Activated CD4-positive, alpha-beta T cell treated with anti-CD3 and anti-CD28 coated beads, Interleukin-2, amount 50 U/mL, for 48 hours (primary cell): ENCODE measurements at places on chromosomes 2 and 18.

DNA sequence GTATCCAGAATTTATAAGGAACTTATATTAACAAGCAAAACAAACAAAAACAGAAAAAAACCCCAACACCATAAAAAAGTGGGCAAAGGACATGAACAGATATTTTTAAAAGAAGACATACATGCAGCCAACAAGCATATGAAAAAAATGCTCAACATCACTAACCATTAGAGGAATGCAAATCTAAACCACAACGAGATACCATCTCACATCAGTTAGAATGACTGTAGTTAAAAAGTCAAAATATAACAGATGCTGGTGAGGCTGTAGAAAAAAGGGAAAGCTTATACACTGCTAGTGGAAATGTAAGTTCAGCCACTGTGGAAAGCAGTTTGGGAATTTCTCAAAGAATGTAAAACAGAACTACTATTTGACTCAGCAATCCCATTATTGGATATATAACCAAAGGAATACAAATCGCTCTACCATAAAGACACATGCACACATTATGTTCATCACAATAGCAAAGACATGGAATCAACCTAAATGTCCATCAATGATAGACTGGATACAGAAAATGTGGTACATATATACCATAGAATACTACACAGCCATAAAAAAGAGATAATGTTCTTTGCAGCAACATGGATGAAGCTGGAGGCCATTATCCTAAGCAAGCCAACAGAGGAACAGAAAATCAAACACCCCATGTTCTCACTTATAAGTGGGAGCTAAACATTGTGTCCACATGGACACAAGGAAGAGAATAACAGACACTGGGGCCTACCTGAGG, 25.3 kb downstream of the PREPL start:
- DNase-seq = no peak

DNA sequence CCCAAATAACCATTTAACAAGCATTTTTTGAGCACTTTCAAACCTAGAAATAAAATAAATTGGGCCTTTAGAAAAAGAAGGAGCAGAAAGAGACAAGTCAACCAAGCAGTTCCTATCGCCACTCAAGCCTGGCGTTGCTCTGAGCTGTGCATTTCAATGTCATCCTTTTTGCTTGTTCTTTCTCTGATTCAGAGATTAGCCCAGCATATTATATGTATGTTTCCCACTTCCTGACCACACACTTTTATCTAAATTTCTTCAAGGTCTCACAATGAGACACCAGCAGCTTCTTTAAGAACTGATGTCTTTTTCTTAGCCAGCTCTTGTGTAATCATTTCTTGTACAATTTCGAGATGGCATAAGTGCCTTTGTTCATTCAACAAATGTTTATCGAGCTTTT, 344.5 kb upstream of the ID2 start:
- peak; percentile 23 for DNase-seq

DNA sequence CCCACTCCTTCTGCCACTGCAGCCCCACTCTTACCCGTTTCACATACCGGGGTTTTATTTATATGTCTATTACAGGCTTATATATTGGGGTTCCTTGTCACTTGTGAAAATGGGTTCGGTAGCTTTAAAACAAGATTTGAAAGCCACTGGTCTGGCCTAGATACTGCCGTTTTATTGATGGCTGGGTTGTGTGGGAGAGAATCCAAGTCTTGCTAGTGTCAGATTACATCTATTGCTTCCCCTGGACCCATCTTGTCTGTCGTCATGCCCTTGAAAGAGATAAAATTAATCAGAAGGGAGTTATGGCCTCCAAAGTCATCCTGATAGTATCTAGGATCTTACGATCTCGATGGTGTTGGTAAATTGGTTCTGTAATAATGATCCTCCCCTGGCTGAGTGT, 79.4 kb downstream of the EIPR1 start:
- no peak for DNase-seq

- DNase-seq = no peak
These were observed 157.0 kb upstream of the ACAA2 start for GRCh38 chr18:49970319-49970718.

GRCh38 chr2:71905205-71905604, 242.5 kb downstream of the CYP26B1 start:
- no peak for DNase-seq

DNA sequence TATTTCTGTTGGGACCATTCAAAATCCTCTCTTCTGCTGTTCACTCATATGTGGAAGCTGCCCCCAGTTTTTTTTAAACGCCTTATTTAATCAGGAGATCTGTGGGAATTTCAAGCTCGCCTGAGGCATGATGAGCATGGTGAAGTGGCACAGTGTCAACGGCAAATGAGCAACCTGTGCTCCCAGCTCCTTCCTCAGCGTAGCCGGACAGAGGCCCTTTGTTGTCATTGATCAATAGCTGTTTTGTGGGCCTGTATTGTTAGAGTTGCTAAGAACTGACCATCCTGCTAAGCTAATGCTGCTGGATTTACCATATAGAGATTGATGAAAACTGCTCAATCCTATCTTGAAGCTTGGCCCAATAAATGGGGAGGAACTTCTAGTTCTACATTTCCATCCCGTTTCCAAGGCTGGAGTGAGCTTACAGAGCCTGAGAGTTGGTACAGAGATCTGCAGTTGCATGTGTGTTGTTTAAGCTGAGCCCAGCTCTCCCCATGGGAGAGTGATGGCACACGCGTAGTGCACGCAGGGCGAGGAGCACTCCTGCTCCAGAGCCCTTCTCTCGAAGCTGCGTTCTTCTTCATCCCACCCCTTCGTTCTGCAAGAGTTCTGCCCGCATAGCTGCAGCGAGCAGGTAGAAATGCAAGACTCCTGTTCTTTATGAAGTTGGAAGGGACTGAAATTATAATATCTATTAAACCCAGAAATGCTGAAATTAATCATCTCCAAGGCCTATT, 108.8 kb downstream of the RTN4 start:
- DNase-seq = no peak

DNA sequence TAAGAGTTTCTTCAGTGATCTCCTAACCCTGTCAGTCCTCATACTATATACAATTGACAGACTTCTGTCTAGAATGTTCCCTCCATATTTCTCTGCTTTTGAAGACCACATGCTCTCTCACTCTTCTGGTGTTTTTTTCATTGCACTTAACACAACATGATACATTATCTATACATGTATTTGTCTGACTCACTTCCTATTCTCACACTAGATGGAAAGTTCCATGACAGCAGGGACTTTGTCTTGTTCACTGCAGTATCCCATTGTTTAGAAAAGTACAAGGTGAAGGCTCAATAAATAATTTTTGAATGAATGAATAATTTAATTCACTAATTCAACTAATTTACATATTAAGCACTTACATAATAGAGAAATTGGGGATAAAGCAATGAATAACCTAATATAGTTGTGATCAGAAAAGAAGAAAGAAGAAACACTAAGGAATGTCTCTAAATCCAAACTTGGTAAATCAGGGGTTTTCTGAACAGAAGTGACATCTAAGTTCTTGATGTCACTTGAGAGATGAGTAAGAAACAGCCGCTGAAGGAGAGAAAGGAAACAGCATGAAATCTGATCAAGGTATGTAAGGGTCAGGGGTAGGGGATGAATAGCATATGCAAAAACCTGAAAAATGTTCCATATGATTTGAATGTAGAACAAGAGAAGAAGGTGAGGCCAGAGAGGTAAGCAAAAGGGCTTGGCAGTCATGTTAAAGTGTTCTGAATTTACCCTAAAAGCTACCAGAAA, 42.4 kb downstream of the MBD2 start:
- DNase-seq = no peak

GRCh38 chr18:48544661-48545415, 6.0 kb downstream of the CTIF start:
- no peak for DNase-seq

- DNase-seq = no peak
These were observed 65.7 kb downstream of the SPRED2 start for GRCh38 chr2:65366595-65367125.

- DNase-seq = no peak
These were observed 37.8 kb downstream of the FAM168B start for GRCh38 chr2:131055169-131056065.

DNA sequence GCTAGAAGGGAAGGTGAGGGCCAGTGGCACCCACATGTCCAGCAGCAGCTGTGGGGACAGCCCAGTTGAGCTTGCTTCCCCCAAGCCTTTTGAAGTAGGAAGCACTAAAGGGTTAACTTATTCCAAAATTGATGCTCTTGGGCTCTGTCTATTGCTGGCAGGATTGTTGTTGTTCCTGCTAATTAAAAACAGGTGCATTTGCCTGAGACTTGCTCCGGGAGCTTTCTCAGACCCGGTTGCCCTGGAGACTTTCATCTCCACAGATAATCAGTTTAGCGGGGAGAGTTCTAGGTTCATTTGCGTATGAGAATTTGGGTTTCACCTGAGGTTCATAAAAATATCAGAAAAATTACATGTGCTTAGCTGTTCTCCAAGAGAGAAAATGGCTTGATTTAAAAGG, 277.3 kb downstream of the LRATD1 start:
- DNase-seq = no peak

DNA sequence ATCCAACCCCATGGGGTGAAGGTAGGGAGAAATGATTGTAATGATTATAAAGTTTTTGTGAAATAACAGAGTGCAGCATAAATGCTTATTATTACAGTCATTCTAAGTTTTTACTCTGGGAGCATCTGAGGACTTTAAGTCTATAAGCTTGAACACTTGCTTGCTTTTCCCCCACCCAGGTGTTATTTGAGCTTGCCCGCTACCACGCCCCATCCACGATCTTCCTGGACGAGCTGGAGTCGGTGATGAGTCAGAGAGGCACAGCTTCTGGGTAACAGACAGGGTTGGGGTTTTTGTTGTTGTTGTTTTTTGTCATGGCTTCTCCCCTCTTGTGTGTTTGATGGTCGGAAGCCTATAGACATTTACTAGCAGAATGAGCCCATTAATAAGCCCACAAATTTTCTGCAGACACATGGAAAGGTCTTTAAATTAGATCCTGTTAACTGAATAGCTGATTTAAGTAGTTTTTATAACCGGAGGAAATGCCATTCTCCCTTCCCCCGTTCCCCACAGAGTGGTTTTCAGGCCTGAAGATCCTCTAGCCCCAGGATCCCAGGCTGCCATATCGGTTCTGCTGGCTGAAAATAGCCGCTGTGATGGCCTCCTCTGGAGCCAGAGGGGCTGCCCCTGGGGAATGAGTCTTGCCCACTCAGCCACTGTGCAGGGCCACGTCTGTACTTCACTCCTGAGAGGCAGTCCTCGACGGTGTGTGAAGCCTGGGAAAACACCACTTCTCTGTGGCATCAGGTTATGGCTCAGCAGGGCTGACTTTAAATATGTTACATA, 39.9 kb upstream of the ELOA2 start:
- DNase-seq = no peak

DNA sequence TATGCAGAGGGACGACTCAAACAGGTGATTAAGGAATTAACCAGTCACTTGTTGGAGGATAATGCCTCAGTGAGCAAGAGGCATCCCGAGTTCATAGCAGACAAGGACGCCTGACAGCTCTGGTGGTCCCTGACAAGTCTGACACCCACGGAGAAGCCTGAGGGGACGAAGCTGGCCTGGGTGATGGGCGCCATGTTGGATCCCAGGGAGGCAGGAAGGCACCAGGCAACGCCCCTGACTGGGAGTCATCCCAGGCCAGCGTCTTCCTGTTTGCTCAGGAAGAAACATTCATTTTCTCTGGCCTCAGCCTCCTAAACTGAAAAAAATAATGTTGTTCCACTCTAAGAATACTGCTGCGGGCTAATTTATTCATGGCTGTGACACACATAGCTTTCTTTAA, 92.1 kb upstream of the ATP8B1 start:
- no peak for DNase-seq

- no peak for DNase-seq
These were observed 774.9 kb downstream of the RNF144A start for GRCh38 chr2:7691961-7692656.

DNA sequence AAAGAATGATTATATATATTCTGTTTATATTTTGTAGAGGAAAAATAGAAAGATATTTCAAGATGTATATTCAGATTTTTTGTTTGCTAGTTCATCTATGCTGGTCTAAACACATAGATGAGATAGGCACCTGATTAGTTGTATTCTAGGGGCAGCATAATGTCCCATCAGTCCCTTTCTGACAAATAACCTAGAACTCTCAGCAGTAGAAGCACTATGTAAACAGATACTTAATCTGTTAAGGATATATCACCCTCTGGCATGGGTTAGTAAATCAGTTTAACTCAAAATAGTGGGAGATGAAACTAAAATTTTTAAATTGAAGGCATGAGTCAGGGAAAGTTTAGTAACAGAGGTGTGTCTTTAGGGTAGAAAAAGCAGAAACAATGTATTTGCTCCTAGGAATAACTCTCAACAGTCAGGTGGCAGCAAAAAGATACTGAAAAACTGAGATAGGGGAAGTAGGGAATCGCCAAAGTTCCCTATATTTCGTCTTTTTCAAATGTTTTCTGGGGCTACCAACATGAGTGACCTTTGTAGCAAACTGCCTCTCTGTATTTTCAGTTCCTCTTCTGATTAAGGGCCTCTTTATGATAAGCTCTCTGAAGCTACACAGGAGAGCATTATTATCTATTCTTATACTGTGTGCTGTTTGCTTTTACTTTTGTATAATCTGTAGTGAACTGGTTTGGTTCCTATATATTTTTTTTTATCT, 5.7 kb downstream of the PPP1R1C start:
- no peak for DNase-seq

DNA sequence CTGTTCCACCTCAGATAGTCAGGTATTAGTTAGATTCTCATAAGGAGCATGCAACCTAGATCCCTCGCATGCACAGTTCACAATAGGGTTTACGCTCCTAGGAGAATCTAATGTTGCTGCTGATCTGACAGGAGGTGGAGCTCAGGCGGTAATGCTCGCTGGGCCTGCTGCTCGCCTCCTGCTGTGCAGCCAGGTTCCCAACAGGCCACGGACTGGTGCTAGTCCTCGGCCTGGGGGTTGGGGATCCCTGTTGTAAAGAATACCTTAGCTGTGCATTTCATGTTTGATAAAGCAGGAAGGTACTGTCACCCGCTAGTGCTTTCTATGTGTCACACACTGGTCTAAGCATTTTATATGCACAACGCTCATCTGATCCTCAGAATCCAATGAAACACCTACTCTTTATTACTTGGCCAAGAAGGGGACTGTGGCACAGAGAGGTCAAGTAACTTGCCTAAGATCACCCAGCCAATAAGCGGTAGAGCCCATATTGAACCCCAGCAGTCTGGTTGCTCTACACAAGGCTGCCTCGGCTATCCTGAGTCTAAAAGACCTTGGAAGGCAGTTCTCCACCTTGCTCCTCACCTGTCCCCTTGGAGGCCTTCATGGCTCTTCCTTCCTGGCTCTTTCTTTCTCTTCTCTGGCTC, 35.8 kb downstream of the SLC4A3 start:
- no peak for DNase-seq

- DNase-seq = no peak
These were observed 264.3 kb downstream of the PTGR3 start for GRCh38 chr18:74944676-74945075.
